Stimulated activated CD4-positive, alpha-beta T cell treated with anti-CD3 and anti-CD28 coated beads, TNF-alpha, amount 100 ng/mL, for 4 hours (primary cell): ENCODE measurements at places on chromosomes 5 and 9.

GRCh38 chr5:72559866-72560766 is 52.9 kb upstream of the ZNF366 start:
- DNase-seq = no peak

DNA sequence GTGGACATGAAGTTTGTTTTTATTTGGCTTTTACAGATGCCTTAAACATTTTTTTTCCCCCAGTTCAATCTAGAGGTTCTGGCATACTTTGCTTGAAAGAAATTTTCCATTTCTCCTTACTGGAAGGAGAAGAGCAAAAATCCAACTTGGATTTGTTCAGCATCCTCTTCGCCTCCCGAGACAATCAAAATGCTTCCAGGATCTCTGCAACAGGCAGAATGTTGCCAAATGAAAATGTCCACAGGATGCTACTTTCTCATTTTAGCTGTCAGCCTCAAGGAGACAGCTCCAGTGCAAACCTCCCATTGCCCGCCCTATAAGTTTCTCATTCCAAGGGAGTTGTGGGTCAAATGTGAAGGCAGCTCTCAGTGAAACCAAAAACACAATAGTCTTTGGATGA is 1972.1 kb downstream of the MAT2B start:
- DNase-seq = no peak

GRCh38 chr9:136190237-136190601 is 14.7 kb downstream of the LHX3 start:
- no peak for DNase-seq

DNA sequence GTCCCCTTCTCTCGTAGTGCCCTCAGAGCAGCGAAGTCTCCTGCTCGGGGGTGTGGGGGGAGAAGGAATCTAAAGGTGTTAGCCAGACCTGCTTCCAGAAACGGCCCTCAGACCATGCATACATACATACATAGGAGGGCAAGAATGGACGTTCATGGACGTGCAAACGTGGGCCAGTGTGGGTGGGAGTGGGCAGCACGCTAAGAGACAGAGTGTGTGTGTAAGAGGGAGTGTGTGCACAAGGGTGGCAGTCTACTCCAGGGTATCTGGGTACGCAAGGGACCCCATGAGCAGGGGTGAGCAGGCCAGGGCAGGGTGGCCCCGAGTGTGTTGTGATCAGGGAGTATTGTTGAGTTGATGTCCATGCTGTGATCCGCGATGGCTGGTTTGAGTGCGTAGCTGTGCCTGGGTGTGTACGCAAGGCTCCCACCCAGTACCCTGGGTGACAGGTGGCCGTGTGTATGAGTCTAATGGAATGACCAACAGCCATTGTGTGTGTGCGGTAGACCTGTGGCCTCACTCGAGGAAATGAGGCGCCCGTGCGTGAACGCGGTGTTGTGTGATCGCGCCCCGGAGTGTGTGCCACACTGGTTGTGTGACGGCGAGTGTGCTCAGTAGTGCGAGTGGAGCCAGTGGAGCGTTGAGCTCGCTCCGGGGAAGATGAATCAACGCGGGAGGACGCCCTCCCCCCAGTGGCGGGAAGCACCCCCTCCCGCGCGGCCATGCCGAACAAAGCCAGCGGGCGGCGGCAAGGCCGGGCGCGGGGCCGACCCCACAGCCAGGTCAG is 826 bp downstream of the GPRIN1 start:
- no peak for DNase-seq

- no peak for DNase-seq
Observed at GRCh38 chr9:72188232-72188631, 39.0 kb downstream of the GDA start.

DNA sequence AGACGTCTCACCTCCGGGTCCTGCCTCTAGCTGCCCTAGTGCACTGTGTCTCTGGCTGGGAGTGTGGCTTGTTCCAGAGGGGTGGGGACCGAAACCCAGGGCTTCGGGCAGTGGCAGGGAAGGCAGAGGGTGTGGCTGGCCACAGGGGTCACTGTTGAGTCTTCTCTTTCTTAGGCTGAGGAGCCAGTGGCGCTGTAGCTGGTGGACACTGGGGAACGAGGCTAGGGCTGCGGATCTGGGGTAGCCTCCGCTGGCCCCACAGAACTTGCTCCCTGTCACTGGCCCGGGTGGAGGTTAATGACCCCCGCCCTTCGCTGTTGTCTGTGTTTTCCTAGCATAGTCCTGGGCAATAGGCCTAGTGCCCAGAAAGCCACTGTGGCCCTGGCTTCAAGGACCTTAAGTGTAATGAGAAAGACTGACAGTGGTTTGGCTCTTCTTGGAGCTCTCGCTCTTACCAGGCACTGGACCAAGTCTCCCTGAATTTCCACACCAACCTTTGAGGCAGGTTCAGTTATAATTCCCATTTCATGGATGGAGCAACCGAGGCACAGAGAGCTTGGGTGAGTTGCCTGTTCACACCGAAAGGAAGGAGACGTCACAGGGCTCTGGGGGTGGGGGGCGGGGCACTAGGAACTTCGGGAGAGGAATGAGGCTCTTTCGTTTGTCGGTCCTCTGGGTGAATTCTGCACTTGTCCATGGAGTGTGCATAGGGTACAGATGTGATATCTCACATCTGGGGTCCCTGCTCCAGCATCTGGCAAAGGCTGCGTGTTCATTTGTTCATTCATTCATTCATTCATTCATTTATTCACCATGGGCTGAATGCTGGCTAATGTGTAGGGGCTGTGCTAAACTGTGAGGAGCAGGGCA is 4.8 kb upstream of the IER5L start:
- DNase-seq = no peak

- DNase-seq = no peak
Observed at GRCh38 chr9:122387536-122387935, 16.7 kb downstream of the PTGS1 start.

DNA sequence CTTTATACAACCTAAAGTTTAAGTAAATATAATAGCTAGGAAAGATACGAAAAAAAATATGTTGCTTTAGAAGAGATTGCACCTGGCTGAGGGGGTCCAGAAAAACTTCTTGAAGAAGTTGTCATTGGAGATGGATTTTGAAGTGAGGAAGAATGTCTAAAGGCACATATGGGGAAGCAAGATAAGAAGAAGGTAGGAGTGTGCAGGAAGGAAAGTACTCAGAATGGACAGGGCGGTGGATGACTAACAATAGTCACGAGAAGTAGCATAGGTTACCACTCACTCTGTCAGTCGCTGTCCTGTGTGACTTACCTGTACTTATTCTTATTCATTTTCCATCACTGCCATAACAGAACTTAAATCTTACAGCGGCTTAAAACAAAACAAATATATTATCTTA is 251.6 kb downstream of the GRIA1 start:
- DNase-seq = no peak

- no peak for DNase-seq
Observed at GRCh38 chr9:99966716-99967115, 60.3 kb downstream of the STX17 start.

DNA sequence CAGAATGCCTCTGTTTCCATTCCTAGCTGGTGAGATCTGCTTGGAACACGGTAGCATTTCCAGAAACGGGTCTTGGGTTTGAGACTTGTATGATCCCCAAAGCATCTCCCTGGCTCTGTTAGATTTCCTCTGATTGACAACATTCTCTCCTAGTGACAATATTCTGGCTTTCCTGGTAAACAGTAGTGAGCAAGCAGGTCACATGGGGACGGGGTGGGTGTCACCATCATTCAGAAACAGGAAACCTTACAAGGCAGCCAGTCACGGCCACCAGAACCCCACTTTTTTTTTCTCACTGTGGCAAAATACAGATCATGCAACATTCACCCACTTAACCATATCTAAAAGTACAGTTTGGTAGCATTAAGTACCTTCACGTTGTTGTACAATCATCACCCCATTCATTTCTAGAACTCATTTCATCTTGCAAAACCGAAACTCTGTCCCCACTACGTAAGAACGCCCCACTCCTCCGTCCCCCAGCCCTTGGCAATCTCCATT is 90.1 kb upstream of the LMX1B start:
- DNase-seq = no peak

DNA sequence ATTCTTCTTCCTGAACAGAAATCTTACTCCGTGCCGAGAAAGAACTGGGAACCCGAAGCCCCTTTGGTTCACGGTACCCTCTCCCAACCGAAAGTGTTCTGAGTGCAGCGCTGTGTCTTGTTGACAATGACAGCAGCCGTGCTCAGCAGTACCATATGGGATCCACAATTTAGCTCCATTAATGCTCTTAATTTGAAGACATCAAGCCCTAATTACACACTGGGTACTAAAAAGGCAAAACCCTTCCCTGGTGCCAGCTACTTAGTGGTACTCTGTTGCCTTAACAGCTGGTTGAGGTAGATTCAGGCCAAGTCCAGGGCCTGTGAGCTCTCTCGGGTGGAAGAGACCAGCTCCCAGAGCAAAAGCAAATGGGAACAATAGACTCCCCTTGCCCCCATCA is 24.5 kb downstream of the DDX31 start:
- no peak for DNase-seq

DNA sequence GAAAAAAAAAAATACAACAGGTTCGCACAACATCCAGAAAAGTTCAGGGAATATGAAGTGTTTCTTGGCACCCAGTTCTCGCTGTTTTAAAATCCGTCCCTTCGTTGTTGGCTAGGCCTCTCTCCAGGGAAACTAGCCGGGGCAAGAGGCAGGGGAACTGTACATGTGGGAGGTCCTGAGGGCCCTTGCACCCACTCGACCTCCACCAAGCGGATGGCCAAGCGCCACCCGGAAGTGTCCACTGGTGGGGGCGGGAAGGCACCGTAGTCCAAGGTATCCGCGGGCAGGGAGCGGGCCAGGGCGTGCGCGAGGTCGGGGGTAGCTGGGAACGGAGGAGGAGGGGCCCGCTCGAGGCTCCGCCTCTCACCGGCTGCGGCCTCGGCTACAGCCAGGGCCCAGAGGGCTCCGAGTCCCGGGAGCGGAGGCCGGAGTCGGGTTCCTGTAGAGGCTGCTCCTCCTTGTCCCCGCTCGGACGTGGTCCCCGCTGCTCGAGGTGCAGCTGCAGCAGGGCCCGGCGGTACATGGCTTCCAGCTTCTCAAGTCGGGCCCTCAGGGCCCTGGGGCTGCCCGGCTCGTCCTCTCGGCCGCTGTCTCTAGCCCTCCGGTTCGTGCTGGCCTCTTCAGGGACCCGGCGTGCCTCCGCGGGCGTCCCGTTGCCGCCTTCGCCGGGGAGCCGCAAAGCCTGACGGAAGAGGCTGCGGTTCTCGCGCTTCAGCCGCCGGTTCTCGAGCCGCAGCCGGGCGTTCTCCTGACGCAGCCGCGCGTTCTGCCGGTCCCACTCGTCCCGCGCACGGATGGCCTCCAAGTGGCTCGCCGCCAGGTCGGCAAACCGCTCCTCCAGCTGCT is 720 bp downstream of the TUSC1 start:
- no peak for DNase-seq

- DNase-seq = no peak
Observed at GRCh38 chr9:98438666-98439065, 183.2 kb upstream of the TBC1D2 start.

DNA sequence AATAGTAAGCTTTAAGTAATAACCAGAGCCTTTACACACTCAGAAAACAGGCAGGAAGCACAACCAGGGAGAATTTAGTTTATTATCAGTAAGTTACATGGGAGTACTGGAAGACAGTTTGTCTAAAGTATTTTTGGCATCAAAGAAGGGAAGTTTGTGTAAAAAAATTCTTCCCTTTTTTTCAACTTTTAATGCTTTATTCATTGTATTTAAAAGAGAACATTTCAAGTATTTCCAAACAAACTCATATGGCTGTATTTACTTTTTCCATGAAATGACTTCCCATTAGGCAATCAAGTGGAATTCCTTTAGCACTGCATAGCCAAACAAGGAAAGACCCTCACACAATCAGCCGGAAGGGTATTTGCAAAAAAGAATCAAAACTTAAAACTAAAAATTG is 26.7 kb downstream of the RNF145 start:
- no peak for DNase-seq

DNA sequence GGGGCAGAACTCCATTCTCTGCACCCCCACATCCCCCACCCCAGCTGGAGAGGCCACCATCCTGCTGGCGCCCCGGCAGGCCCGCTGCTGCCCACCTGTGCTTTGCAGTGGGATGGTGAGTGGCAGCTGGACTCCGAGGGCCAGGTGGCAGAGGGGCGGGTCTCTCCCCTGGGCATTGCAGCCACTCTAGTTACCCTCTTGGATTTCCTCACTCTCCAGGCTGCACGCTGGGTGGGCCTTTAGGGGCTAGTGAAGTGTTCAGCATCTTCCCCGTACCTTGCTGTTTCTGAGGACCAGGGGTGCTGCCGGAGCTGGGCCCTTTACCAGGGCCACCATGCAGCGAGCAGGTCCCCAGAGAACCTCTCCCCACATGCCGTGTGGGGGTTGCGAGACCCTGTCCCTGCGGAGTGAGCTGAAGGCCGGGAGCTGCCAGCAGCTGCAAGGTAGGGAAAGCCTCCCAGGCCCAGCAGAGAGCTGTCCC is 88.4 kb upstream of the SH3PXD2B start:
- no peak for DNase-seq

- no peak for DNase-seq
Observed at GRCh38 chr9:137387114-137387890, 35.7 kb downstream of the EXD3 start.
